ENCODE measurements at places on chromosomes 11 and 22.

GRCh38 chr11:109236188-109236587 lies 185.8 kb upstream of the C11orf87 start:
- no peak for DNase-seq

DNA sequence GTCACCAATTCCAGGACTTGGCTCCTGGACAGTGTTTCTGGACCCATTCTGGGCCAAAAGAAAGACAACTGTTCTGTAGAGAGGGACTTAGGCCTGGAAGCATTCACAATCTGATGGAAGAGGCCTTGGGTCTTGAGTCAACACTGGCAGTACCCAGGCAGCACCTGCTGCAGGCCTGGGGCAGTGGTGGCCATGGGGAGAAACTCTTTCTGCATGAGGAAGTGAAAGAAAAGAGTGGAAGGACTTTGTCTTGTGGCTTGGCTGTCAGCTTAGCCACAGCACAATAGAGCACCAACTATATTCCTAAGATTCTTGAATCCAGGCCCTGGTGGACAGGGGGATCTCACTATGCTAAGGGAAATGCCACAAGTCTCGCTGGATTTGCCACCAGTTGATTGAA lies 70.6 kb downstream of the CTSC start:
- DNase-seq = no peak

- DNase-seq = no peak
These were observed 65.2 kb downstream of the DSCAML1 start for GRCh38 chr11:117731722-117732290.

- DNase-seq = no peak
These were observed 5.7 kb downstream of the AMPD3 start for GRCh38 chr11:10460611-10461275.

DNA sequence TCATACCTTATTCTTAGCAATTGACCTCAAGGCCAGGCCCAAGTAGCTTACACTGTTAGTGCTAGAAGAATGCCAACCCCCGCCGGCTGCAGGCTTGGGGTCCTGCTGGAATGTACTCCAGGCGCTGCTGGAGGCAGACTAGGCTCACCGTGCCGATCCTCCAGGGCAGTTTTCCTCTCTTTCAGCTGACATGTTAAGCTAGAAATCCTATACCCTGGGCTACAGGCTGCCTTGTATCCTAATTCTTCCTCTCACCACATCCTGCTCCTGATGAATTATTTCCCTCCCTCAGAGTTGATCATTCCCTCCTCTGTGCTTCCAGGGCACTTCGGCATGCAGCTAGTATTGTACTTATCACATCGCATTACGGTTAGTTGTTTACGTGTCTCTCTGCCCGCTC lies 3.4 kb downstream of the SPTBN2 start:
- no peak for DNase-seq

DNA sequence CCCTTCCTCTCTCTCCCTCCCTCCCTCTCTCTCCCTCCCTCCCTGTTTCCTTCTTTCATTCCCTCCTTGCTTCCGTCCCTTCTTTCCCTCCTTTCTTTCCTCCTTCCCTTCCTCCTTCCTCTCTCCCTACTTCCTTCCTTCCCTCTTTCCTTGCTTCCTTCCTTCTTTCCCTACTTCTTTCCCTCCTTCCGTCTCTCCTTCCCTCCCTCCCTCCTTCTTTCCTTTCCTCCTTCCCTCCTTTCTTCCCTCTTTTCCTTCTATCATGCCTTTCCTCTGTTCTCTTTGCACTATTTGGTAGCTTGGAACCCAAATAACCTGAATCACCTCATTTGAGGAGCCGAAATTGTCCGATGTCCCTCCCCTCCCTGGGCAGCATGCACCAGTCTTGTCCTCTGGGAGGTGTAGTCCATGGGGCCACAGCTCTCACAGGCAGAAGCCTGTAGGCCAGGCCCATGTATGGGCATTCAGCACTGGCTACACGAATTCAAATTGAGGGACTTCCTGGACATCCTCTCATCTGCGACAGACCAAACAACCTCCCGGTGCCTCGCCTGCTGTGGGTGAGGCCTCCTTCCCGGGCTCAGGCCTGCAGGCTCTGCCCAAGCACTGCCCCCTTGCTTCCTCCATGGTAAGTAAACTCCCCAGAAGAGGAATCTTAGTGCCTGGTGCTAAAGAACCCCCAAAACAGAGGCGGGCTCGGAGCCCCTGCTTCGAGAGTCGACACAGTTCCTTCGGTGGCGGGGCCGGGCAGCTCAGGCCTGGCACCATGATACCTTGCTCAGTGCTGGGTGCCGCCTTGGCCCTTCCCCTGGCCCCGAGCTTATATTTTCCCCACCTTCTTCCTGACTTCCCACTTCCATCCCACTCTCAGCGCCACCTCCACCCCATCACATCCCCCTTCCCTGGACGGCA lies 454.1 kb upstream of the CADM1 start:
- no peak for DNase-seq

DNA sequence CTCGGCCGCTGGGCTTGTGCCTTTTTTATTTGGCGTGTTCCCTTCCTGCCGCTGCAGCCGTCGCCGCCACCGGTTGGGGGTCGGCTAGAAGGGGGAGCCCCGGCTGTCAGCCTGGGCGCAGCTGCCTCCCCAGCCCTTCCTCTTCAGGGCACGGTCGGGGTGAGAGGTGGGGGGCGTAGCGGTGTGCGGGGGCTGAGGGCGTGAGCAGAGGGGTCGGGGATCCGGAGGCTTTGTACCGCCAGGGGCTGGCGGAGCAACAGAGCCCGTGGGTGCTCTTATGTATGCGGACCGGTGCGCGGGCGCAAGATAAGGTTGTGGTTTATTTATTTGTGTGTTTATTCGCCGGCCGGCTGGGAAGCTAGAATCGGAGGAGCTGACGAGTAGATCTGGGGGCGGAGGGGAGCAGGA lies 477 bp downstream of the ZBTB16 start:
- DNase-seq = peak; percentile 26

GRCh38 chr11:96736601-96737000 lies 346.8 kb downstream of the JRKL start:
- DNase-seq = no peak

GRCh38 chr22:27024982-27025381 lies 367.6 kb downstream of the MIAT start:
- no peak for DNase-seq

- DNase-seq = no peak
These were observed 317.3 kb upstream of the ANO3 start for GRCh38 chr11:26014456-26015115.

DNA sequence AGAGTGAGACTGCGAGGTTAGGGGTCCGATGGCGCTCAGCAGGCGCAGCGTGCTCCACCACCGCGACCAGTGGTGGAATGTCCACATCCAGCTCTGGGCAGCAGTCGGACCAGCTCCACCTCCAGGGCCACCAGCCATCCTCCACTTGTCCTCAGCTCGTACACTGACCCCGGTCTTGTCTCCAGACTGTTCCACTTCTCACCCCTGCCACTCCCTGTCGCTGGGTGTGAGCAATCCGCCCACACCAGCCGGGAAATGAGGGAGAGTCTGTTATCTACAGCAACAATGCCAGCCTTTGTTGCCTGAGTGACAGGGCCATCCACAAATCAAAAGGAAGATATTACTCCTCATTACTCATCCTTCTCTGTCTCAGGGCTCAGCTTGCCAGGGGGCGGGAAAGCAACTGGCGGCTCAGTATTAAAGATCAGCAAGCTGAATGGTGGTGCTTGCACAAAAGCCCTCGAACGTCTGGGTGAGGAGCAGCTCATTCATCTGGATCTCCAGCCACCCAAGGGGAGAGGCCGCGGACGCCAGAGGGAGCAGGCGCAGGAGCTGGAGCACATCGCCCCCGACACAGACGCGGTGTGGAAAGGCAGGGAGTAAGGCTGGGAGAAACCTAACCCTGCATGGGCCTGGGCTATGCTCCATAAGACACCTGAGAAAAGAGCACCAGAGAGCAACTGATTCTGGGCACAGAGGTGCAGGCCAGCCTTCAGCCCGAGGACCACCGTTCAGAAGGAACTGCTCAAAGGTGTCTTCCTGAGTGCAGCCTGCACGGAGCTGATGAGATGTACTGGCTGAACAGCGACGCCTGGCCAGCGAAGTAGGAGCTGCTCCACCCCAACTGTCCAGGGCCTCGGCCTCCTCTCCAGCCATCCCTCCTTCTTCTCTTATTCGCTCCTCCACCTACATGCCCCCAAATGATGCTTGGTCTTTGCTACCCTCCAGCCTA lies 21.9 kb downstream of the IGSF9B start:
- DNase-seq = no peak

DNA sequence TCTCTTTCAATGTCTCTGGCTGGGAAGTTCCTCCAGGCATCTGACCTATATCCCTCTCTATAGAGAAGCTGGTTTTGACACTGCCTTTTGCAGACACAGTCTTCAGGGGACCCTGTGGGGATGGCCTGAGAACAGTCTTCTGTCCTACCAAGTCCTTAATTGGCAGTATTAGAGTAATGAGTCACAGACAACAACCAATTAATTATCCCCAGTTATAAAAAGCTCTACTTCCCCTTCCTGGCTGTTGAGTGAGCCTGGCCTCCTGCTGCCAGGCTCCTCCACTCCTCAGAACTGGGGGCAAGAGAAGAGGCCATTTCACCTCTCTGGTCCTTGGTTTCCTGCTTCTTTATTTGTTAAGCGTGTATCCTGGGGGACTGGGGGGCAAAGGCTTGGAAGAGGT lies 41.2 kb upstream of the KLHL35 start:
- no peak for DNase-seq

DNA sequence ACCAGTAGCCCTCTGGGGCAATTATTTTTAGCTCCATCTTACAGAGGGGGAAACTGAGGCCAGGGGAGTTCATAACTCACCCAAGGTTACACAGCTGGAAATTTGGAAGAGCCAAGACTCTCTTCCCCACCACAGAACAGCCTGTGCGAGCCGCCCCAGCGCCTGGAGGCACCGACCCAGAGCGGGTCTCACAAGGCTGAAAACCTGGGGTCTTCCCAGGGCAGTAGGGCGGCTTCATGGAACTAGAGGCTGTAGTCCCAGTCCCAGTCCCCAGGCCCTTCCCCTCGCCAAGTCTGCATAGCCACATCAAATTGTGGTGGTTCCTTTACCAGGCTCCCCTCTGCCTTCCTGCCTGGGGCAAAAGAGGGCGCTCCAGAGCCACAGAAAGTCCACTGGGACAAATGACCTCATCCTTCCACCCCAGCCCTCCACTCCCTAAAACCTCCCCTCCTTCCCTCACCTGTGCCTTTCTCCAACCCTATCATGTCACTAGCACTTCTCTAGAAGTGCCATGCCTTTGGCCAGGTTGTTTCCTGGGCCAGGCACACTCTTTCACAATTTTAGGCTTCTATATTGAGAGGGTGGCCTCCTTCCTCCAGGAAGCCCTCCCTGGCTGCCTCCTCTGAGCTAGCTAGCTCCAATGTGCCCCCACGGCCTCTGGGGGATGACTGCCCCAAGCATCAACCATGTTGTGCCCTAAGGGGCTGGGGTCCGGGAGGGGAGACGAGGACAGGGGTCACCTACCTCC lies 15.2 kb upstream of the CDC42EP1 start:
- DNase-seq = peak; percentile 54

DNA sequence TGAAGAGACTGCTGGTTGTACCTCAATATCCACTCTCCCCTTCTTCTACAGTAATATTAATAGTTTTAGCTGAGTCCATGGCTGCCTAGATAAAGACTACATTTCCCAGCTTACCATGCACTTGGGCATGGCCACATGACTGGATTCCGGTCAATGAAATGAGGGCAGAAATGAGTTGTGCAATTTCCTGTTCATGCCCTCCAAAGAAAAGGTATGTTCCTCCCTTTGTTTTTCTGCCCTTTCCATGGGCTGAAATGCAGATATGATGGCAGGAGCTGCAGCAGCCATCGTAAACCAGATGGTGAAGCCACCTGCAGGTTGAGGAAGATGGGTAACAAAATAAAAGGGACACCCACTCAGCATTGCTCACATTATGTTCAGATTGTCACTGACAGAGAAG lies 15.3 kb upstream of the ELFN2 start:
- DNase-seq = no peak

DNA sequence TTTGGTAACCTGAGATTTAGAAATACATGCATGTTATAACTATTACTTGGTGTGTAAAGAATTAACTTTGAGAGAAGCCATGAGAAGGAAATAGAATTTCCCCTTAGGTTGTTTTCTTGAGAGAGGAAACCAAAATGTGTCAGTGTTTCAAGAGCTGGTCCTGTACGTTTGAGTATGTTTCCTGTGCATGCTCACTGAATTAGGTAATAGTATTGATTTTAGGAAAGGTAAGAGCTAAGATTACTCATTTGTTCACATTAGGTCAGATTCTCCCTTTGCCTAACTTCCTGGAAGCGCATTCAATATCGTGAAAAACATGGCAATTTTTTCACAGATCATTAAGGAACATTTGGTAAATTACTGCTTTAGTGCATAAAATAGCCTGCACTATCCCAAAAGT lies 49.3 kb upstream of the RDX start:
- no peak for DNase-seq

DNA sequence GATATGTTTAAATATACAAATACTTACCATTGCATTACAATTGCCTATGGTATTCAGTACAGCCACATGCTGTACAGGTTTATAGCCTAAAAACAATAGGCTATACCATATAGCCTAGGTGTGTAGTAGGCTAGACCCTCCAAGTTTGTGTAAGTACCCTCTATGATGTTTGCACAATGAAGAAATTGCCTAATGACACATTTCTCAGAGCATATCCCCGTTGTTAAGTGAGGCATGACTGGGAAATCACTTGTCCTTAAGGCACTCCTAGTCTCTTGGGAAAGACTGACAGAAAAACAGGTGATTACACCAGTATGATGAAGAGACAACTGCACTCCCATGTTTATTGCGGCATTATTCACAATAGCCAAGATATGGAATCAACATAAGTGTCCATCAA lies 187.2 kb downstream of the SPON1 start:
- DNase-seq = no peak

- DNase-seq = peak; percentile 59
These were observed 1.2 kb downstream of the IFITM1 start for GRCh38 chr11:315051-315481.

- DNase-seq = no peak
These were observed 1.4 kb downstream of the MUS81 start for GRCh38 chr11:65861533-65862183.

GRCh38 chr11:77179048-77179447 lies 51.0 kb downstream of the MYO7A start:
- DNase-seq = no peak

DNA sequence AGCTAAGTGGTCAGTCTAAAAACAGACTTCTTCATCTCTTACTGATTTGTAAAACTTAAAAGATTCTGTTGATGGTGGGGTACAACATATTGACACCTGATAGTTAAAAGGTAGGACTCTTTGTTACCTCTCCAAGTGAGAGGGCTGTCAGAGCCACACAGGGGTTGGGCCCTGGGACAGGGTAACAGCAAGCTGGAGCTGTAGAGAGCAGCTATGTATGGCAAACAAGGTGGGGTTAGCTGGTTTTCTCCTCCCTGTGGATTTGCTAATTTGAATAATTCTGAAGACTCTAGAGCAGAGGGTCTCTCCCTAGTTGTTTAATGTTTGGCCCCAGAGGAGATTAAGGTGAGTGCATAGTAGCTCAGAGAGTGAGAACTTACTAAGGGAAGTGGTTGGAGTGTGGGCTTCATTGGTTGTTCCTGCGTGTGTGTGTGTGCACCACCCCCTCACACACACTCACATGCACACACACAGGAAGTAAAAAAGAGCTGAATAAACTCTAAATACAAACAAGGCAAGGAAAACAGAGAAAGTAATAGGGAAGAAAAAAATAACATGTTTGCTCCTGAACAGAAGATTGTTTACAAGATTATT lies 9.2 kb upstream of the GAS2 start:
- DNase-seq = peak; percentile 28

GRCh38 chr22:46043816-46044620 lies 67.1 kb upstream of the WNT7B start:
- DNase-seq = no peak
